ENCODE measurements at places on chromosomes 16 and 17.

DNA sequence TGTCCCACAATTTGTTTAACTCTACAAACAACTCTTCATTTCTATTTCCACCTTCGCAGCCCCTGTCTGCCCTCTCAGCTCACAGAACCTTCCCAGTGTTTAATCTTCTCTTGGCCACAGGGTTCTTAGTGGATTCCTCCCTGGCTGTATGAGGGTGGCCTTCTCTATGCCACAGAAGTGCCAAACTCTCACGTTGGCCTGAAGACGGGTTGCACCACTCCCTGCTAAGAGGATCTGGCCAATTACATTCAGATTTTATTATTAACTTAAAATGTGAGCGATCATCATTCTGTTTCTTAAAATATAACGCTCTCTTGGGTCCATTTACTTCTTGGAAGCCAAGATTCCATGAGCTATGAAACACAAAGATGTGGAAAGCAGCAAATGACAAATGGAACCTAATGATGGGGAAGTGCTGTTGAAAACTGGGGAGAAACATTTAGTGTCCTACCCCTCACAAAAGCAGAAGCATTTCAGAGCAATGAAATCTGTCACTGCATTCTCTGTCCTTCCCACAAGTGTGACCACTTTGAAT, 91.3 kb upstream of the NOG start:
- no peak for DNase-seq

DNA sequence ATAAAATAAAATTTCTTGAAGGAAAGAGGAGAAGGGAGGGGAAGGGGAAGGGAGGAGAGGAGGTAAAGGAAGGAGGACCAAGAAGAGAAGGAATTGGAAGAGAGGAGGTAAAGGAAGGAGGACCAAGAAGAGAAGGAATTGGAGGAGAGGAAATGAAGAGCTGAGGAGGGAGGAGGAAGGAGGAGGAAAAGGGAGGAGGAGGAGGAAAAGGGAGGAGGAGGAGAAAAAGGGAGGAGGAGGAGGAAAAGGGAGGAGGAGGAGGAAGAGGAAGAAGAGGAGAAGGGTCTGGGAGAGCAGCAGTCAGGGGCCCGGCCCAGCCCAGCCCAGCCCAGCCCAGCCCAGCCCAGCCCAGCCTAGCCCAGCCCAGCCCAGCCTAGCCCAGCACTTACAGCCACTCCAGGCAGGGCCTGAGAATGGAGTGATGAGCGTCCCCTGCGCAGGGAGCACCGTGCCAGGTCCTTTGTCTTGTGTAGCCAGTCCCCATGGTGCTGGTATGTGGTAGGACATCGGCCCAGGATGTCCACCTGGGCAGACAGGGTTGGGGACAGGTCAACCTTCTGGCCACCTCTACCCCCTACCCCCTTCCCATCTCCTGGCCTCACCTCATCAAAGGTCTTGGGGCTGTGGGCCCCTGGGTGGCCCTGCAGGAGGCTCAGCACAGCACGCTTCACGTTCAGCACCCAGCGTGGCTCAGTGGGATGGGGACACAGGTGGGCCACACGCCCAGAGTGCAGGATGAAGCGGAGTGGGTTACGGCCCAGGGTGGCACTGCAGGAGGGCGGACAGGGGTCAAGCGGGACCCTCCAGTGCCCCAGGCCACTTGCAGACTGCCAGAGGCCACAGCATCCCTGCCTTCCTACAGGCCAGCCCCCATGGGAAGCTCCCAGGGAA, 70.9 kb downstream of the LITAF start:
- no peak for DNase-seq

GRCh38 chr16:85629853-85630252, 16.7 kb downstream of the GSE1 start:
- DNase-seq, result no peak

DNA sequence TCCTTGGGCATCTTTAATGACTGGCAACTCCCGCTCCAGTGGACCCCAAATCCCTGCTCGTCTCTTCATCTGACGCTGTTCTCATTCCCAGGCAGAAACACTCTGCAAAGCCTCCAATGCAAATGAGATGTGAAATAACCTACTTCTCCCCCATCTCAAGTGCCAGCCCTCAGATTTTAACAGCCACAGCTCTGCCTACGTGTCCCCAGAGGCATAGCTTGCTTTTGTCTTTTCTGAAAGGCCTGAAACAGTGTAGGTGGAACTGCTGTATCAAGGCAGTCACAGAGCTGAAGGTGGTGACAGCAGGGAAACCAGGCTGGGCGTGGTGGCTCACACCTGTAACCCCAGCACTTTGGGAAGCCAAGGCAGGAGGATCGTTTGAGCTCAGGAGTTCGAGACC, 14.7 kb downstream of the RPH3AL start:
- no peak for DNase-seq

GRCh38 chr16:51085271-51085670, 65.8 kb downstream of the SALL1 start:
- no peak for DNase-seq

DNA sequence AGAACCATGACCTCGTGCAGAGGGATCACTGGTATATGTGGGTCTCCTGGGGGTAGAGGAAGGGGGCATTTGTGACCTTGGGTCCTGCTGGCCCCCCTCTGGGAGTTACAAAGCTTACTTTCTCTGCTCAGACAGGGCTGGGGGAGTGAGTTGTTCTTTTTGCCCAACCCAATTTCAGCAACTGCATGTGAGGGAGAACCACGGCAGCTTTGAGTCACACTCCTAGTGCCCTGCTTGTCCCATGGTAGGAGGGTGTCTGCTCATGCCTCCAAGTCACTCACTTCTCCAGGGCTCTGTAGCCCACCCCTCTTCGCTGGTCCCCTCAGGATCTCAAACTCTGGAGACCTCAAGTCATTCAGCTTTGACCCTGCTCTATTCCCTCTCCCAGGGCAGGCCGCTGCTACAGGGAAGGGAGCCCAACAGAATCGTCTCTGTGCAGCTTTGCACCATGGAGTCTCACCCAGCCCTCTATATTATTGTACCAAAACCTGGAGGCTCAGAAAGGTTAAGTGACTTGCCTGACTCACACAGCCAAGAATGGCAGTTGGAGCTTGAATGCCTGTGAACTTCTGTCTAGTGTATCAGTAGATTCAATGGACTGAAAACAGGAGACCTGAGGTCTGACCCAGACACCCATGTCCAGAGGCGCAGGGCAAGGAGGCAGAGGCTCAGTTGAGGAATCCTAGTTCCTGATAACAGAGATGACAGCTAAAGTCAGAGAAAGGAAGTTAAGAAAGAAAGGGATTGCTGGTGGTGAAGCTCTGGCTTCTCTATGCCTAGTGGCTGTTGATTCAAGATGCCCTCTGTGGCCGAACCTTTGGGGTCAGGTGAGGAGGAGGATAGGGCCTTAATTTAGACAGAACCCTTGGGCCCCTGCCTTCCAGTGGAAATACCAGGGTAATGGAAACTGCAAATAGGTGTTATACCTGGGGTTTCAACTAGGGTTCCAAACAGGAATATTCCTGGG, 14.6 kb upstream of the ETV4 start:
- no peak for DNase-seq

DNA sequence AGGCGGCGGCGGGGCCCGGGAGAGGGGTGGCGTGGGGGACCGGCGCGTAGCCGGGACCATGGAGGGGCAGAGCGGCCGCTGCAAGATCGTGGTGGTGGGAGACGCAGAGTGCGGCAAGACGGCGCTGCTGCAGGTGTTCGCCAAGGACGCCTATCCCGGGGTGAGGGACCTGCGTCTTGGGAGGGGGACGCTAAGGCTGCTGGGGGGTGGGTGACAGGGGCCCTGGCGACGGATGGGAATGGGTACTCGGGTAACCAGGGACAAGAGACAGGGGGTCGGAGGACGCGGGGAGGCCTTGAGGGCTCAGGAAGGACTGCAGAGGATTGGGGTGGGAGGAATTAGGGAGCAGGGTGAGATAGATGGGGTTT, 243 bp downstream of the RND2 start:
- DNase-seq, result no peak

DNA sequence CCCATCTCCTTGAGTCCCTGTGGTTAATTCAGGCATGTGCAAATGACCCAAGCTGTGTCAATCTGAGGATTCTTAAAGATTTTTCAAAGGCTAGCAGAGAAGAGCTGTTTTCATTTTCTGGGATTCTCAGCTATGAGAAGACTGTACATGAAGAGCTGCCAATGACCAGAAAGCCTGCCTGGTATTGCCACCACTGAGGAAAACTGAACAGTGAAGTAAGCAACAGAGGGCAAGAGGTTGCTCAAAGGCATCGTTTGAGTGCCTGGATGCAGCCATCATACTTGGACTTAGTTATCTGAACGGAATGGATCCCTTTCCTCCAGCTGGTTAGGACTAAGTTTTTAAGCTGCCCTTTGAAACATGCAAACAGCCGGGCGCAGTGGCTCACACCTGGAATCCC, 38.4 kb downstream of the FAM20A start:
- no peak for DNase-seq

GRCh38 chr16:54928411-54929089, 2.1 kb upstream of the IRX5 start:
- peak; percentile 76 for DNase-seq

DNA sequence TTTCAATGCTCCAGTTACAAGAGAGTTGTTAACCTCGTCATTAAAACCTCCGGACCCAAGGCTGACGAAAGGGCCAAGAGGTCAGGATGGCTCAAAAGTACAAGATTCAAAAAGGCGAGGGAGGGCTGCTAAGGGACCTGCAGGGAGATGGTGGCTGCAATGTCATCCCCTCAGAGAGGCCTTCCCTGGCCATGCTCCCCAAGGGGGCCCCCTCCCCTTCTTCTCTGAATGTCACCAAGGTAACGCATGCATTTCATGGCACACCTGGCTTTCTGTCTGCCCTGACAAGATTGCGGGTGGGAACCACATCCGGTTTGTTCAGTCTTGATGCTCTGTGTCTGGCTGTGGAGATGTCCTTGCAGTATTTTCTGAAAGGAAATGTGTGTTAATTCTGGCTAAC, 89.9 kb downstream of the C16orf78 start:
- DNase-seq, result peak; percentile 37

- peak; percentile 38 for DNase-seq
Observed at GRCh38 chr17:78343543-78344201, 16.2 kb downstream of the SOCS3 start.

- no peak for DNase-seq
Observed at GRCh38 chr17:39357986-39358385, 43.4 kb downstream of the FBXL20 start.

DNA sequence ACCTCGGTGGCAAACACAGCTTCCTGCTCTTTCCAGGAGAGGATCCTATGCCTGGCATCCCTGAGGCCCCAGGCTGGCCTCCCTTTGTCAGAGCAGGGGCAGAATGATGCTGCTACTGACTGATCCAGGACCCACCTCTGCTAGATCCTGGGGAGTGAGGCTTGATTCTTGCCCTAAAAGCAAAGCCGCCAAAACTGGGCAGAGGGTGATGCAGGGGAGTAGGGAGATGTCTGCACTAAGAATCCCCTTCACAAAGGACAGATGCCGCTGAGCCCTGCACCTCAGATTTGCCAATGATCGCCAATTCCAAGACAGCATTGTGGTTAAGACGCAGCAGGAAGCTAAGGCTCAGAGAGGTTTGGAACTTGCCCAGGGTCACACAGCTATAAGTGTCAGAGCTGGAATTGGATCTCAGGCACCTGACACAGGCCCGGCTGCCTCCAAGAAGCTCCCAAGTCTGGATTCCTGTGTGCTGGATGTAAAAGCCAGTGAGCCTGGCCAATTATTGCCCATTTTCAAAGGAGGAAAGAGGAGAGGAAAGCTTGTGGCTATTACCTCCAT, 60.7 kb upstream of the TNRC6C start:
- no peak for DNase-seq

DNA sequence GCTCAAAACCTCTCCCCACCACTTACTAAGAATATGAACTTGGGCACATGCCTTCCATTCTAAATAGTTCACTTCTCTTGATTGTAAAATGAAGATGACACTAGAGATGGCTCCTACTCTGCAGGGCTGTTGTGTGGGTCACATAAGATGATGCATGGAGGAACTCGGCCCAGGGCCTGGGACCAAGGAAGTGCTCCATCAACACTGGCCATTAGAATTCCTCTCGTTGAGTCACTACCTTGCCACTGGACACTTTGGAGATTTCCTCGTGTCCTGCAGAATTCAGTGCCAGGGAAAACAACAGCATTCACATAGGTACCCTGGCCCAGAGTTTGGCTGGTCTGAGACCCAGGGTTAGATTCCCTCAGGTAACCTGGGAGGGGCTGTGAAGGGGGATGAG, 18.6 kb downstream of the HNF1B start:
- DNase-seq, result no peak

GRCh38 chr17:8924595-8924994, 40.9 kb downstream of the PIK3R5 start:
- no peak for DNase-seq

- no peak for DNase-seq
Observed at GRCh38 chr16:88773812-88774291, 11.2 kb downstream of the PIEZO1 start.

GRCh38 chr16:50627419-50627818, 53.7 kb downstream of the SNX20 start:
- DNase-seq, result peak; percentile 55

GRCh38 chr16:19884611-19885450, at the start of gene GPRC5B:
TSS of gene GPRC5B (minus strand) at chr16:19884848. CDS start at chr16:19872845, 12,003 bp downstream.
- peak; percentile 30 for DNase-seq

DNA sequence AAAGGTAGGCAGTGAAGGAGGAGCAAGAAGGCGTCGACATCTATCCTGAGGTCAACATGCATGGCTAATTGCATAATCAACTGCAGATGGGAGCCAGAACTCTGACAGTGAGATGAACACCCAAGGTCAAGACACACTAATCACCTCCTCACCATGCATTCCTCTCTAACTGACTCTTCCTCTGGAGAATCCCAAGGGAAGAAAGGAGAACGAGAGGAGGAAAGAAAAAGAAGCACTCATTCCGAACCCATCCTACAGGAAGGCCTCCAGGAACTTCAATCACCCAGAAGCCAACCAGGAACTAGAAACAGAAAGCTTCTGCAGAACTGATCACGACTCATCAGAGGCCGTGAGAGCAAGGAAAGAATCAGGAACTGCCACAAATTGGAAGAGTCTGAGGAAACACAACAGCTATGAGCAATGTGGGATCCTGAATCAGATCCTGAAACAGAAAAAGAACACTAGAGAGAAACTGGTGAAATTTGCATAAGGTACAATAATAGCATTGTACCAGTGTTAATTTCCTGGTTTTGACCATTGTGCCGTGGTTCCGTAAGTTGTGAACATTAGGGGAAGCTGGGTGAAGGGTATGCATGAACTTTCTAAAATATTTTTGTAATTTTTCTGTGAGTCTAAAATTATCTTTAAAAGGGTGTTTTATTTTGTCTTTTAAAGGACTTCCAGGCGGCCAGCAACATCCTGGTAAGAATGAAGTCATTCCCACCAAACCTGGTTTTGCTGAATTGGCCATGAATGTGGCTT, 10.0 kb upstream of the BEAN1 start:
- no peak for DNase-seq

GRCh38 chr16:10579965-10580882, at the start of gene EMP2:
TSS of gene EMP2 (minus strand) at chr16:10580598. CDS start at chr16:10547617, 32,981 bp downstream.
- DNase-seq, result peak; percentile 73

- DNase-seq, result no peak
Observed at GRCh38 chr16:77928096-77928495, 94.3 kb upstream of the CLEC3A start.

DNA sequence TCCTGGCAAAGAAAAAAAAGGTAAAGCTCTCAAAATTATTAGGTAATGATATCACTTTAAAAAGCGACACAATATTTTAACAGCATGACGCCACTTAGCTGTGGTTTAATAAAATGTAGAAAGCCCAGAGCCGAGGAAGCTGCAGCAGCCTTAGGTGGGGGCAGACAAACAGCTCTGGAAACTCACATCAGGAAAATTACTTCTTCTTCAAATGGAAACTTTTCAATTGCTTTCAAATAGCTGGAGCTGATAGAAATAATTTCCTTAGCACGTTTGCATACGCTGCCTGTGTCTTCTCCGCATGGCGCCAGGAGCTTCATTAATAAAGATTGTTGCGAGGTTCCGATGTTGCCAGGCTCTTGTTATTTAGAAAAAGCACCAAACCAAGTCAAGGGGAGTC, 835.3 kb upstream of the EEF2KMT start:
- DNase-seq, result no peak

- DNase-seq, result no peak
Observed at GRCh38 chr17:82283208-82283749, 9.8 kb upstream of the CSNK1D start.

Data from KBM-7 (cell line).